ENCODE measurements at places on chromosomes 16 and 17. TPM values are rescaled to one million over a fixed set of nuclear protein-coding genes. Genes with fewer than 3 reads are reported as not detected.

Gene SRP68
- total RNA-seq = 123 TPM

DNA sequence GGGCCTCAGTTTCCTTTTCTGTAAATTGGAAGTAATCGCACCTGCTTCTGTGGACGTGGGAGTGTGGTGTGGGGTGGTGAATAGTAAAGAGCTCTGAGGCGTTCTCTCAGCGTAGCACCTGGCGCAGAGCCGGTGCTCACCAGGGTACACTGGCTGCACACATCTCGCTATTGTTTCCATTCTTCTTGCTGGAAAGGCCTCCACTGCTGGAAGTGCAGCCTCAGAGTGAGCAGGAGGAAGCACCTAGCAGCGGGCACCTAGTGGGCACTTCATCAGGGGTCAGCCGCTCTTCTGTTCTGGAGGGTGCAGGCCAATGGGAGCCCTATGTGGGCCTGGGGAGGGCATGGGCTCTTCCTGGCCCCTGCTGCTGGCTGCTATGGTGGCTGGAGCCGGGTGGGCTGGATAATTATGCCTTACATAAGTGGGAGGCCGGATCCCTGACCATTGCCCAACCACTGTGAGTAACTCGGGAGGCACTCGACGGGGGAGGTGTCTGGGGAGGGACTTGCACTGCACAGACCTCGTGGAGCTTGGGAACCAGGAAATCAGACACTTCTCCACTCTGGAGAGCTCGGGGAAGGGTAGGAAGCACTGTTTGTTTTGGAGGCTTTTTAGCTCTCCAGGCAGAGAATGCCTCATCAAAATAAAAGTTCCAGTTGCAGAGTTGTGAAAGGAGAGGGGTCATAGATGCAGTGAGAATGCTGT lies 1.7 kb downstream of the MAP2K3 start:
- H3K4me3 ChIP-seq = peak overlapping the region; percentile 81
- peak overlapping the region; percentile 81 for H3K27ac ChIP-seq
- DNase-seq = no peak
- H3K36me3 ChIP-seq = no peaks in the 10 kb centered on the region
- H3K27me3 ChIP-seq = no peaks in the 10 kb centered on the region
- peaks cover 46% of the 10 kb centered on the region for H3K4me1 ChIP-seq

GRCh38 chr17:9064311-9064834 lies 43.1 kb downstream of the NTN1 start:
- no peak for DNase-seq

DNA sequence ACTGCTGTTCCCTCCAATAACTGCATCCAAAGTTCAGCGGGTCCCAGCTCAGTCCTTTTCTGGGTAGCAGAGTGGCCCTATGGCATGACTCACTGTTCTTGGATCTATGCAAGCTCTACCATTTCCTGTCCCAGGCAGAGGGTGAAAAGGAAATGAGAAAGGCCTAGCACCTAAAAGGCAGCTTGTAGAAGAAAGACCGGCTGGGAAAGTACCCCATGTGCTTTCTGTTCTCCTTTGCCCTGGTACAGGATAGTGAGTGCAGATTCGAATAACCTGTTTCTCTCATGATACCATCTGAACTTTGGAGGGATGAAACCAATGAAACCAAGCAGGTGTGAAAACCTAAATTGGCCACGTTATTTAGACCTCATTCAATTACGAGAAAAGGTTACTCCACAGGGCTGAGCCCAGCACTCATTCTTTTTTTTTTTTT lies 12.7 kb upstream of the HASPIN start:
- DNase-seq = peak; percentile 35
- H3K4me1 ChIP-seq = peaks cover 29% of the 10 kb centered on the region
- no peaks in the 10 kb centered on the region for H3K27me3 ChIP-seq
- no peak overlapping the region for H3K4me3 ChIP-seq
- peaks cover 10% of the 10 kb centered on the region for H3K36me3 ChIP-seq

GRCh38 chr16:16009401-16009800 lies 60.0 kb downstream of the ABCC1 start:
- no peaks in the 10 kb centered on the region for H3K27me3 ChIP-seq
- no peak overlapping the region for H3K27ac ChIP-seq
- H3K4me3 ChIP-seq = no peak overlapping the region

- no peak overlapping the region for H3K27ac ChIP-seq
- H3K36me3 ChIP-seq = no peaks in the 10 kb centered on the region
- H3K27me3 ChIP-seq = no peaks in the 10 kb centered on the region
- DNase-seq = no peak
- H3K4me1 ChIP-seq = peaks cover 5% of the 10 kb centered on the region
These were observed 111.4 kb downstream of the METRNL start for GRCh38 chr17:83190601-83191387.
